ENCODE measurements at places on chromosomes 1 and 21.

DNA sequence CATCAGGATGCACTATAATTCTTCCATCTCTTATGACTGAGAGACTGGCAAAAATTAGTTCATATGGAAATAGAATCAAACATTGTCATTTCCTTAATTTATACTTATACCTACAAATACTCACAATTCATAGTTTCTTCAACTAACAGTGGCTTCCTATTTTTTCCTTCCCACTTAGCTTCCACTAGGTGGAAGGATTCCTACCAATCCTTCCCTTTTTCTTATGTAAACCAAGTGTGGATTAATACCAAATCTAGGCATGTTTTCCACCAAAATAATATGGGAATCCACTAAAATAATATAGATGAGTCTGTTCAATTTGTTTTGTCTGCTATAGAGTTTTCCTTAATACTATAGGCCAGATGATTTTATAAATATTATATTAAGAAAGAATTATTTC is 1537.1 kb downstream of the PLA2G4A start:
- DNase-seq: no peak

DNA sequence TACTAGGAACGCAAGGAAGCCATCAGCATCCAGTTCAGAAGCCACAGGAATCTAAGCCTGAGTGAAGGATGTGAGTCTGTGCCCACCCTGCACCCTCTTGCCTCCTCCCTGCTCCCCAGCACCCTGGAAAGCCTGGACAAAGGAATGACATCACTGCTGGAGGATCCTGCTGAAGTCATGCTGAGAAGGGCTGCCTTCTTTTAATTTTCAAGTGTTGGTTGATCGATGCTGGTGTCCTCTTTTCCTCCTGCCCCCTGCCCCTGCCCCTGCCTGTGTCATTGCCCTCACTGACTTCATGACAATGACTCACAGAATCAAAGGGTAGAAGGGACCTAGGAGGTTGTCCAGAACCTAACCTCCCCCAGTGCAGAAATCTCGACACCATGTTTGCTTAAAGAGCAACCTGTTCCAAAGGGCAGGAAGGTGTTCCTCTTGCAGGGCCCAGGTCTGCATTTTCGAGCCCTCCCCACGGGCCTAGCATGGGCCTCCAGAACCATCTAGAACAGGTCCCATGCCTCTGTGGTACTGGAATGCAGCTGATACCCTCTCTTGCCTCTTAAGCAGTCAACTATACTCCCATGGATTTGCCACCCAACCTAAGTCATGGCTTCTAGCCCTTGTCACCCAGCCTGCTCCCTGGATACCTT is 9.6 kb downstream of the DHRS3 start:
- no peak for DNase-seq

GRCh38 chr1:90206260-90206659 is 211.3 kb downstream of the ZNF326 start:
- no peak for DNase-seq

GRCh38 chr1:44212355-44213221 is 683 bp upstream of the DMAP1 start:
- no peak for DNase-seq

- no peak for DNase-seq
Measured at GRCh38 chr1:203366476-203366875, 15.6 kb upstream of the FMOD start.

DNA sequence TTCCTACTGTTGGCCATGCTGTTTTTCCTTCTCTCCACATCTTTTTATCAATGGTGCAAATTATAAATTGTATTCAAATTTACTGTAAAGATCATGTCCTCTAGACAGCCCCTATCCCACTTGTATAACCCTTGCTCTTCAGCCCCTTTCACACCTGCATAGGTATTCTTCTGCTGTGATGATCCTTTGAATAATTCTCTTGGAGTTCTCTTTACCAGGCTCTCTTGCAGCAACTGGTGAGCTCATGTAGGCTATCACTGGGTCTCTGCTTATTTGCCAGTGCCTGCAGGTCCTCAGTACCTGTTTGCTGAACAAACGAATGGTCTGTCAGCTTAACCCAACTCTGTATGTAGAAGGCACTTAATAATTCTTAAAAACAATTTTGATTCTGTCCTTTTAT is 8.2 kb downstream of the PTPRC start:
- no peak for DNase-seq

DNA sequence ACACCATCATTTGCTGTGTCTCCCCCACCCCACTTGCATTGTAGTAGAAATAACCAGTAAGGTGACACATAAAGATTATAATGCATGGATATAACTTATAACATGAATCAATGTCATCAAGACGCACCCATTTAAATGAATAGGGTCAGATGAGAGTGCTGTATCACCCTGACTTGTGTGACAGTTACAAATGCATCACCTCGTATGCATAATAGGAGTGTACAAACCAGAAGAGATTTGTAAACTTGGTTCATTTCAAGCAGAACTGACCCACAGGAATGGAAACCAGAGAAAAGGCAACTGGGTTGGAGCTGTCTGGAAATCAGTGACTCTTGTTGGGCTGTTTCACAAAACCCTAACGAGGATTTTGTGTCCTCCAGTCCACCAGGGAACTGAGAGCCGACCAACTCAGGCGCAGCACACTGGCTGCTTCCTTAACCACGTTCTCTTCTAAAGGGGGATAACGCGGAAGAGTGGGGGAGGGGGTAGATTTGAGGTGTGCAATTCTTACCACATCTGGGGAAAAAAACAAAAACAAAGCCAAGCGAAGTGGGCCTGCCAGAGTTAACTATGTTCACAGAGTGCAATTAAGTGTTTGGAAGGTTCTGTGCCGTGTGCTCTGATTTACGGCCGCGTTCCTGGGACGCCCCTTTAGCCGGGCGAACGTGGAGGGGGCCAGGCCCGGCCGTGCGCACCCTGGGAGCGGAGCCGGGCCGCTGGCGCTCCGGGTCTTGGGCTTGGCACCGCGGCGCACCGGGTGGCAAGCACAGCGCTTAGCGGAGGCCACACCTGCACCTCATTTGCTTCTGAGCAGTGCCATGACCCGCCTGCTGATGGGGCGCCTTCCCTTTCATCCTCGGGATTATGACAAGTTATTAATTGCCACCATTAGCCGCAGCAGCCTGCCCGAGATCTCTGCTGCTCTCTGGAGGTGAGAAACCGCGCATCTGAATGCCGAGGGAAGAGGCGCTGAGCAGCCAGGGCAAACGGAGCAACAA is 248.8 kb upstream of the FOXD3 start:
- no peak for DNase-seq

DNA sequence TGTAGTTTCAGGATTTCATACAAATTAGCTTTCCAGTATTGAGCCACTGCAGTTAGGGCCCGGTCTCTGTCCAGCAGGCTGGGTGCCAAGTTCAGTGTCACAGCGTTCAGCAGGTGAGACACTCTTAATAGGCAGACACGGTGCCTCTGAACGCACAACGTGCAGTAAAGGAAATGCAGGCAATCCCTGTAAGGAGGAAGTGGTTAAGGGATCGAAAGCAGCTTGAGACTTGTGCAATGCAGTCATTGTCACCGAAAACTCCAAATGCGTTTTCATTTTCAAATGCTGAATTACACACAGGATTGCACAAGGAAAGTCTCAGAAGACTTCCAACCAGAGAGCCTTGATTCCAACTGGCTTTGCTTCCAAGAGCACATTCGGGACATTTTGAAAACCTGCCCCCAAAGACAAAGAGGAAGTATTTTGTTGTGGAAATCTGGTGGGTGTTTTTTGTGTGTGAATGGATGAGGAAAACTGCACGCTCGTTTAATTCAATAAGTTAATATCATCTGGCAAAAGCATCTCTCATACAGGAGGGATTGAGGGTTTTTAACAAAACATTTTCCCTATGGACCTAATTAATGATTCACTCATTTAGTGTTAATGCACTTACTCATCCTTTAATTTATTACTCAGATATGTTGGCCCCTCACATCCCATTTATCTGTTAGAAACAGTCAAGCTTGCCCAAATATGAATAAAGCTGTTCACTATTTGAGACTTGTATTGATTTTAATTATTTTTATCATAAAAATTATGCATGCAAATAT is 61.6 kb downstream of the PTGS2 start:
- DNase-seq: no peak
